ENCODE measurements at places on chromosomes 4 and X.
A peak's percentile ranks its signal among the peaks of the same experiment; 100 is the strongest.

GRCh38 chr4:24683116-24683515, 98.8 kb upstream of the DHX15 start:
- no peak for DNase-seq

DNA sequence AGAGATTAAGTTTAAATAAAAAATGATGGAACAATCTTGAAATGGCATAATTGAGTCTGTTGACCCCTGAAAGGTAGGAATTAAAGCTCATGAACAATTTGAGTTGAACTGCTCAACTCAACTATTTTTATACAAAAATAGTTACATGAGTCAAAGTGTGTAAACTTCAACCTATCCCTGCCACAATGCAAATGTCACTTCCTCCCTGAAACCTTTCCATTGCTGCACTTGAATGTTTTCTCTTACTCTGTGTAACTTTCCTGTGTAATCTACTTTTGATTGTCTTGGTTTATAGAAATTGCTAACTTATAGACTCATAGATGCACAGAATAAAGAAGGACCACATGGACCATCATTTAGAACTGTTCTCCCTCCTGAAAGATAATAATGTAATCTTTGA, 218.5 kb downstream of the GBA3 start:
- DNase-seq = no peak

- DNase-seq = no peak
Observed at GRCh38 chr4:56147371-56147770, 198.6 kb downstream of the CEP135 start.

DNA sequence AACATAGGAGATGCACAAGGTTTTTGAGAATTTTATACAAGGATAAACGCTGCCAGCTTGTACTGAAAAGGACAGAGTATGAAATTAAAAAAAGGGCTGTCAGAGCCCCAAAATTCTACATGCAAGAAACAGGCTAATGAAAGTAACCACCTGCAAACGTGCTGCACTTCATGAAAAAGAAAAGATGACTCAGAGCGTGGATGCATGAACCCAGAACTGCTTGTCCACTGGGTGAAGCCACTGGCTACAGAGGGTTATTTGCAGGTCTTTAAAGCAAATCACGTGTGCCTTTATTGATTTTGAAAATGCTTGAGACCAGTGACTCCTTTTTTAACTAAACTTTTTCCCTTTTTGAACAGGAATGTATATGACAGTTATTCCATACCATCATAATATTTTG, 25.3 kb upstream of the FRMD7 start:
- DNase-seq = no peak

DNA sequence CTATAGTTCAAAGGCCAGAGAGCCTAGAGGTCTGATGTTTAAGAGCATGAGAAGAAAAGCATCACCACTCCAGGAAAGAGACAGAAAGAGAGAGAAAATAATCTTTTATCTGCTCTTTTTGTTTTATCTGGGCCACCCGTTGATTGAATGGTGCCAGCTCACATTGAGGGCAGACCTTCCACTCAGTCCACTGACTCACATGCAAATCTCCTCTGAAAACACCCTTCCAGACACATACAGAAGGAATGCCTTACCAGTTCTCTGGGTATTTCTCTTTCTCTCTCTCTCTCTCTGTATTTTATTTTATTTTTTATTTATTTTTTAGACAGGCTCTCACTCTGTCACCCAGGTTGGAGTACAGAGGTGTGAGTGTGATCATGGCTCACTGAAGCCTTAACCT, 252.5 kb downstream of the DTHD1 start:
- no peak for DNase-seq

- no peak for DNase-seq
Observed at GRCh38 chr4:74407891-74408290, 37.0 kb upstream of the AREG start.

GRCh38 chr4:89276296-89276695, 31.3 kb downstream of the GPRIN3 start:
- no peak for DNase-seq

- DNase-seq = no peak
Observed at GRCh38 chrX:74536832-74537371, 77.5 kb downstream of the RLIM start.

DNA sequence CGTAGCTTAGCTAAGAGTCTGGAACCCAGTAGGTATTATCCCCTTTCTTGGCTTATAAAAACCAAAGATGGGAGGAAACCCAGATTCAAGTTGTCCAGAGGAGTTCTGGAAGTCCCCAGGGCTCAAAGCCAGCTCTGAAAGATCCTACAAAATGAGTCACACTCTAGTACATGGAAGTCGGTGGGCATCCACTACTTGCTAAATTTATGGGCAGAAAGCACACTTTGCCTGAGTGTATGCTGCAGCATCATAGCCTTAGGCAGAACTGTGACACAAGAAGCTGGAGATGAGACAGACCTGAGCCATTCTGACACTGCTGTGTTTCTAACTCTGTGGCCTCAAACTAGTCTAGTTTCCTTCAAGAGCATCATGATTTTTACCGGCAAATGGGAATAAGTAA, 429.3 kb downstream of the AFF2 start:
- DNase-seq = no peak

- DNase-seq = no peak
Observed at GRCh38 chr4:29708473-29708872, 1011.7 kb upstream of the PCDH7 start.

- DNase-seq = peak; percentile 76
Observed at GRCh38 chrX:153947009-153947769, 2.7 kb upstream of the RENBP start.

GRCh38 chr4:80202190-80202711, 4.9 kb downstream of the PRDM8 start:
- peak; percentile 52 for DNase-seq

- no peak for DNase-seq
Observed at GRCh38 chr4:84847978-84848377, 118.5 kb downstream of the WDFY3 start.

GRCh38 chrX:85998954-85999353, 48.4 kb downstream of the CHM start:
- DNase-seq = no peak

GRCh38 chr4:44232262-44232661, 216.3 kb downstream of the KCTD8 start:
- no peak for DNase-seq

DNA sequence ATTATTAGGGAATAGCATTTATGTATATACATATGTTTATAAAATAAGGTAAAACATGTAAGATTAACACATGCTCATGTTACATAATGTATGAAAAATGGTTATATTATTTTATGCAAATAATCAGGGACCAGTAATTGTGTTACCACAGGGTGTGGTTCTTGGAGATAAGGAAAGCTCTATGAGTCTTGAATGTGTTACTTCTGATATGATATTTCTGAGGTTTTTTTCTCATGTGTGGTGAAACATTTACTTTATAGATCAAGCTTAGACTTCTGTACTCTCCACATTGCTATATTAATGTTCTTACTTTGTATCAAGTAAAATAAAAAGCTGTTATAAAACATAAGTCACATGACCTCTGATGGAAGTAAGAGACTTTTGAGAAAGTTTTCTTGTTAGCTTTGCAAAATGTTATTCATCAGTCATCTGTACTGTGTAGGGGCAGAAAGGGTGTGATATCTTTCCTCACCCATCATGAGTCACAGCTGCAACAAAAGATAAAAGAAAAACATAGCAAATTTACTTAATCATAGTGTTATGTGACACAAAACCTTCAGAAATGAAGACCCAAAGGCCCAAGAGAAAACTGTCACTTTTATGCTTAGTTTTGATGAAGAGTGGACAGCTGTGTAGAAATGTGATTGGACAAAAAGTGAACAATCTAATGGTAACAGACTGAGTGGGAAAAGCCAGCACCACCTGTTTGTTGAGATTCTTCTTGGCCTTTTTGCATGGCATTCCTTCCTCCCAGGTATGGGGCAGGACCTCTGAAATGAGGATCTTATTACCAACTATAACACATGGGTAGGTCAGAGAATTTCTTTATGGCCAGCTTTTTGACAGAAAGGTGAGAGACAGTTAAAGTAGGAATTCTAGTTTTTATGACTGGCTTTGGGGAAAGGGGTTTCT, 632.3 kb downstream of the PDHA2 start:
- no peak for DNase-seq

DNA sequence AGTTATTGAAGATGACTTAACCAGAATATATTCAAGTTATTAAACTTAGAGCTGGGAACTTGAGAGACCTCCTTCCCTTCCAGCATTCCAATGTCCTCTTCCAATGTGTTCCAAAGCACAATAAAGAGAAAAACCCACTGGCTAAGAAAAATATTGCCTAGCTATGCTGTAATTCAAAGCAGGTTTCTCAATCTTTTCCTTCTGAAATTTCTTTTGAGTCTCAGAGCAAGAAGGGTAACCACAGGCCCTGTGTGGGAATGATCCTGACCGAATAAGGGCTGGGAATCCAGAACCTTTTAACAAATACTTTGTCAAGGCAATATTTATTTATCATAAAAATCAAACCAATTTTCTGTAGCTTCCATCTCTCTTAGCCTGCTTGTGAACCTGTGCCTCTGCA, 150.7 kb upstream of the SFRP2 start:
- DNase-seq = no peak

GRCh38 chr4:4899202-4899925, 39.9 kb downstream of the MSX1 start:
- DNase-seq = no peak

- DNase-seq = no peak
Observed at GRCh38 chr4:185254434-185254833, 45.0 kb downstream of the SNX25 start.

DNA sequence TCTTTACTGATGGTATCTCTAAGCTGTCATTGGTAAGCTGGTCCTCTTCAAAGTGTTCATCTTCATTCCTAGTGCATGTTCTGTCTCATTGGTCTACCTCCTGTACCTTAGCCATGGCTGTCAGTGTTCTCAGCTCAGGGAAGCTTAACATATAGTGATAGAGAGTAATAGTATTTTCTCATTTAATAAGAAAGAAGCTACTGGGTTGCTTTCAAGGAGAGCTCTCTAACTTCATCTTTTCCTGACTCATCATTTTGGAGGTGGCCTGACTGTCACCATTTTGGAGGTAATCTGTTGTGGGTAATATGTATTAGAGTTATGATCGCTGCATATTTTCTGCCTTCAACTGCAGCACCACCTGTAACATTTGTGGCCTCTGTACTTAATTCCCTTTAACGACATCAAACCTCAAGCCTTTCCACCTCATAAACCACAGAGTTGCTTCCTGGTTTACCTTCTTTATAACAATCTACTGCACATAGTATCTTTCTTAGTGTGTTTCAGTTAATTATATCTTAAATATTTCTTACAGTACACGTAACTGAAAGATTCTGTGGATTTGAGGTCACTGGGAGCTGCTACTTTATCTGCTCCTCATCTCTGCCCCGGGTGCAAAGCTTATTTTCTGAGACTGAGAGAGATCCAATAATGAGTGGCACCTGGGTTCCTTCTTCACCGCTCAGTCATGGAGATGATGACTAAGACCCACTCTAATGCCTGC, 474.0 kb upstream of the TECRL start:
- DNase-seq = no peak

- DNase-seq = no peak
Observed at GRCh38 chr4:93303440-93303839, 525.1 kb upstream of the ATOH1 start.

GRCh38 chrX:118727686-118728339, 407 bp downstream of the IL13RA1 start:
- DNase-seq = no peak

GRCh38 chrX:106397788-106398538, 213.8 kb upstream of the RADX start:
- no peak for DNase-seq

DNA sequence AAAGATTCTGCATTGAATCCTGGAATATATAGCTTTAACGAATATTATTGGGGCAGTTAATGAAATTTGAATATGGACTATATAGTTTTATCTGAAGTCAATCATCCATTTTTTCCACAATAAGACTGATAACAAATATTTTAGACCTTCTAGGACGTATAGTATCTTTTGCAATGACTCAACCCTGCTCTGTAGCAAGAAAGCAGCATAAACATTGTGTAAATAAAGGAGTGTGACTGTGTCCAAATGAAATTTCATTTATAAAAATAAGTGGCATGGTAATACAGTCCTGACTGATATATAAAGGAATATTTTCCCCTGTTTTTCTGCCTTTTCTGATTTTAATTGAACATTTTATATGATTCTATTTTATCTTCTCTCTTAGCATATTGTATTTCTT, 947.7 kb upstream of the SLIT2 start:
- no peak for DNase-seq

GRCh38 chrX:49879656-49880277, 483 bp downstream of the USP27X start:
- DNase-seq = no peak

DNA sequence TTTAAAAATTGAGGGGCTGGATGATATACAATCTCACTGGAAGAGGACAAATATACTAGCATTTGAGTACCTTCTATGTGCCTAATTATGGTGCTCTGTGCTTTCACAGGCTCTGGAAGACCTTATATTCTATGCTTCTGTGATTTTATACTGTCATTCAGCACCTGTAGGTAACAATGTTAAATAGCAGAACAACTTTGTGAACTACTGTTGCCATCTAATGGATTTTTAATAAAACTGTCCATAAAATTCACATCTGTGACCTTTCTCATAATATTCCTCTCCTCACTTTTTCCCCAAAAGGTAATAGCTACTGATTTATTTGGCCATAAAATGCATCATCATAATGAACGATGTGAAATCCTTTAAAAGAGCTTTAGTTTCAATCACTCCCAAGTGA, 21.9 kb downstream of the POU3F4 start:
- DNase-seq = no peak

DNA sequence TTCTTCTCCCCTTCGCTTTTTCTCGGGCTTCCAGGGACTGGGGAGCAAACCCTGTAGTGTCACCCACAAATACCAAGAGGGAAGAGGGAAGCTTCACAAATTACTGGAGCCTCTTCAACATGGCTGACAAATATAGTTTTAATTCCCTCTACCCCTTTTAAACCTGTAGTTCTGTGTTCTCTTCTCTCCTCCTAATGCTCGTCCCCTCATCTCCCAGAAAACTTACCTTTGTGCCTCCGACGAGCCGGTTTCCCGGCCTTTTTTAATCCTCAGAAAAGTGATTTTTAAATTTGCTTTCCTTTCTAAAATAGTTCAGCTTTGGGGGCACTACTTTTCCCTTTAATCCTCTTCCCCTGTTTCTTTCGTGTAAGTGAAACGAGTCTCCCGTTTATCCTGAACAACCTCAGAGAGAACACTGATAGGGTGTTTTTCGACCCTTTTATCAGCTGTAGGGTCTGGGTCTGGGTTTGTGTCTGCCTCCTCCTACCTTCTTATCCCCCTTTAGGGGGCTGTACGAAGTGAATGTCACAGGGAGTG, 408 bp downstream of the TET2 start:
- no peak for DNase-seq
